ENCODE measurements at places on chromosomes 16 and 17. TPM values are rescaled to one million over a fixed set of nuclear protein-coding genes. Genes with fewer than 3 reads are reported as not detected.

GRCh38 chr16:3859889-3860288 is 20.6 kb downstream of the CREBBP start:
- DNase-seq, result peak; percentile 39

DNA sequence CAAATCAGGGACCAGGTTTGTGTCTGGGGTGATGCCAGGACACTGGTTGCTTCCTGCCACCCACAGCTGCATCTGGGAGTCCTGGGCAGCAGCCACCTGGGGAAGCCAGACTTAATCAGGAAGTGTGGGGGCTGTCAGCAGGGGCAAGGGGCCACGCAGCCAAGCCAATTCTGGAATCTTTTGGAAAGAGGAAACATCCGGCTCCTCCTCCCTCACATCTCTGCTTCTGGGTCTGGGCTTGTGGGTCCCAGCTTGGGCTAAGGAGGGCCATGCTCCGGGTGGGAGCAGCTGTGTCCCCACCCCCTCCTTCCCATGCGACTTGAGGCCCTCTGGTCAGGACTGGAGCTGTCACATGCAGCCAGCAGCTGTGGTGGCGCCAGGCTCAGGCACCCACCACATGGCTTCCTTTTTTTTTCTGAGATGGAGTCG is 37.0 kb upstream of the CCDC182 start:
- no peak for DNase-seq

UMOD gene
- total RNA-seq, result not detected

ACSM2B gene
- total RNA-seq, result not detected

GRCh38 chr17:76707985-76708807 is 2.6 kb downstream of the MXRA7 start:
- no peak for DNase-seq
